ENCODE measurements at places on chromosomes 6 and 20. TPM values are rescaled to one million over a fixed set of nuclear protein-coding genes. Genes with fewer than 3 reads are reported as not detected.
A peak's percentile ranks its signal among the peaks of the same experiment; 100 is the strongest.

DNA sequence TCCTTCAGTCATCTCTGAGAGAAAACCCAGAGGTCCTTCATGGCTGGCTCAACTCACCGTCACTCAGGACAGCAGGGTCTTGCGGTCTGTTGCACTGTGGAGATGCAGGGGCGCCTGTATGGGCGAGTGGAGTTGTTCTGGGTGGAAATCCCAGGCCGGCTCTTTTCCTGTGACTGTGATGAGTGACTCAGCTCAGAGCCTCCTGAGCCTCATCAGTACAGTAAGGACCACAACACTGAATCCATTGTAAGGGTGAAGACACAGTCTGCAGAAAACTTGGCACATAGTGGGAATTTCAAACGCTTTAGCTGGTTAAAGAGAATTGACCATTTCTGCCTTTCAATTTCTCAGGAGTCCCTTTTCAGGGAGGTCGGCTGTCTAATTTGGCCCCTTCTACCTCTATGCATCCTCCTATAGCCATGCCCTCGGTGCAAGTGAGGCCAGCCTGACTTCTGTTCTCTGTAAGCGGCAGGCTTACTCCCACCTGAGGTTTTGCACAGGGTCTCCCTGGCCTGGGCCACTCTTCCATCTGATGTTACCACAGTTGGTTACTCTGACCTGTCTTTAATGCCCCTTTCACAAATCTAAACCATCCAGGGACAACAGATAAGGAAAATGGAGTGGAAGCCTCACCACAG lies 35.5 kb upstream of the TBXT start:
- no peak for DNase-seq

GRCh38 chr20:7272512-7272911 lies 505.0 kb downstream of the BMP2 start:
- no peak for DNase-seq

DNA sequence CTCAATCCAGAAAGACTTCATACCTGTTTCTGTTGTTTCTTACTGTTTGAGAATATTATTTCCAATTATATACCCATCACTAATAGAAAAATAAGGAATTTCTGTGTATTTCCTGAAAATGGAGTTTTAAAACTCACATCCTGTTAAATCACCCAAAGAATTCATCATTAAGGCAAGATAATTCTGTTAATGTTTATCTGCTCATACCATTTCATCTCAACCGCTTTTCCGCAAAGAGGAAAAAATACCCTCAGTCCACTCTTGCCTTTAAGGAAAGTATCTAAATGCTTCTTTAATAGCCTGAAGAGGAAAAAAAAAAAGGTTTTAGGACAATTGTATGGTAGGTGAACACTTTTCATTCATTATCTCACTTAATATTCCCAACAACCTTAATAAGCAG lies 7.3 kb downstream of the TPMT start:
- DNase-seq = no peak

DNA sequence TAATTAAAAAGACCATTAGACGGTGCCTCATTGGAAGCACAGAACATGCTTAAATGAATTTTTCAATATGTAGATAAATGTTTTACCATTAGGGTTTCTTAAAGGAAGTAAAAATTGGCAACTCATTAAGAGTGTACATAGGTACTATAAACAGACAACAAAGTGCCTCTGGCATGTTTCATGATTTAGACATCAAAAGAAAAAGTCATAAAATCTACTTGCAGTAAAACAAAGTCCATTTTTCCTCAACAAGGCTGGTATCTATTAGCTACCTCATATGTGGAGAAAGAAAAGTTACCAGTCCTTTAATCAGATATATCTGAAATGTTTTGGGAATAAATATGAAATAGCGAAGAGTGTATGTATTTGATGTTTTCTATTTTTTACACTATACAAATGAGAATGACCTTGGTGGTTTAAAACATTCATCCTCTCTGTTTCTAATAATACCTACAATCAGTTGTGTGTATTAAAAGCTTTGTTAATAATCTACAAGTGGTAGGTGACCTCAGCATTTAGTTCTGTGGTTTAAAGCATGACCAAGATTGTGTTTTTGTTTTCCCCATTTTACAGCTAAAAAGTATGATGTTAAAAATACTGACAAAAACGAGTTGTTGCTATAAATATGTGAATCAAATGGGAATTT lies 87.5 kb downstream of the HDGFL1 start:
- no peak for DNase-seq

GRCh38 chr6:148790817-148791216 lies 44.0 kb downstream of the UST start:
- no peak for DNase-seq

DNA sequence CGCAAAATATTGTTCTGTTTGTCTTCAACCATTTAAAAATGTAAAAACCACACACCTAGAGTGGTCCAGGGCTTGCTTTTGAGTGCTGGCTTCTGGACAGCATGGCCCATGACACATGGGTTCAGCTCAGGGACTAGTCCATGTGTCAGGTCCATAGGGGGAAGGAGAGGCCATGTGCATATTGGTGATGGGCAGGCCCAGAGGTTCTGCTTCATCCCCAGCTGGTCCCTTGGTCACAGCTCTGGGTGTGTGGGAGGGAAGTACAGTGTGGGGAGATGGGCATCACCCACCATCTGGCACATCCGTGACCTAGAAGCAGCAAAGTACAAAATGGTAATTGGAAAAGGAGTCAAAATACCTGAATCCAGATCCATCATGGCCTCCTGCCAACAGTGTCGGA lies 50.7 kb downstream of the STK35 start:
- no peak for DNase-seq

DNA sequence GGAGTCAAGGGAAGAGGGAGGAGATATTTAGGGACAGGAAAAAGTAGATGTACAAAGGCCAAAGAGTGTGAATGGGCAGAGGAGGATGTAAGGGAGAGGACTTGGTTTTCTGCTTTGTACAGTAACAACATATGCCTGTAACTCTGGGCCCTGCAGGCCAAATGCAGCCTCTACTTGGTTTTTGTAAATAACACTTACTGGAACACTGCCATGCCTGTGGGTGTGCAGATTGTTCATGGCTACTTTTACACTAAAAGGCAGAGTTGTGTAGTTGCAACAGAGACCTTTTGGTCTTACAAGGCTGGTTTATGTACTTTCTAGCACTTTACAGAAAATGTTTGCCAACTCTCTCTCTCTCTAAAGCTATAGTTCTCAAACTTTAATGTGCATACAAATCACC lies 157.1 kb downstream of the PHACTR1 start:
- no peak for DNase-seq

DNA sequence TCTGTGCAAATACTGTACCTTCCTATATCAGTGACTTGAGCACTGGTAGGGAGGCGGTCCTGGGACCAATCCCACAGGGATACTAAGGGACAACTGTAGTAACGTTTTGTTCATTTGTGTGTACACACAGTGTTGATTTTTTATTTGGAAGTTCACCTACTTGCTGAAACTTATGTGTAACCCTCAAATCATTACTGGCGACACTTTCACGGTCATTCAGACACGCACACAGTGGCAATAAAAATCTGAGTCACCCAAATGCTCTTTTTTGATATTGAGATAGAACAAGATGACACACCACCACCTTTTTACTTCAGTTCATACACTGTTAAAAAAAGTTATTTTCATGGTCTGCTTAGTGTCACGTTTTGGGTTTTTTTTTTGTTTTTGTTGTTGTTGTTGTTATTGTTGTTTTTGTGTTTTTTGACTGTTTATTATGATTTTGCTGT lies 79.8 kb downstream of the QKI start:
- DNase-seq = peak; percentile 2

The SSTR4 gene
- not detected for total RNA-seq

The CARMIL1 gene
- 12.4 TPM for total RNA-seq

The HS3ST5 gene
- not detected for total RNA-seq

The CAGE1 gene
- total RNA-seq = not detected

The RSPO3 gene
- total RNA-seq = not detected

Data from A172 (cell line).